Daoy (cell line): ENCODE measurements at places on chromosomes 5 and 9. TPM values are rescaled to one million over a fixed set of nuclear protein-coding genes. Genes with fewer than 3 reads are reported as not detected.

TAS2R1 gene
- total RNA-seq = not detected in 2 replicates

- DNase-seq = no peak
These were observed 516.1 kb downstream of the EFNA5 start for GRCh38 chr5:107154593-107154992.

DNA sequence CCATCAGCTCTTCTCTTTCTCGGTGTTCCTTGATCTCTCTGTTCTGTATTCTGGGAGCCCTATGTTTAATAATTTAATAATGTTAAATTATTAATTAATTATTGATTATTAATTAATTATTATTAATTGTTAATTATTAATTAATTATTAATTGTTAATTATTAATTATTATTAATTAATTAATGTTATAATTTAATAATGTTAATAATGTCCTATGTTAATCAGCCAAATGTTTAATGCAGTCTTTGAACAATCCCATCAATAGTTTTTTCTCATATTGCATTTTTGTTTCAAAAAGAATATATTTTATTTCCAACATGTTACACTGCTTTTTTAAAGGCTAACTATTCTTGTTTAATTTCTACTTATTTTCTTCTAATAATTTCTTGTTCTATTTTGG, 26.2 kb downstream of the MGAT1 start:
- DNase-seq = no peak

PAEP gene
- total RNA-seq = not detected in 2 replicates

OR1J2 gene
- not detected in 2 replicates for total RNA-seq

GRCh38 chr5:19619571-19619970, 368.4 kb downstream of the CDH18 start:
- no peak for DNase-seq

- peak; percentile 85 for DNase-seq
These were observed at the start of gene ENG for GRCh38 chr9:127854184-127854806. ENG (minus strand) TSS chr9:127854658; CDS start chr9:127854355, 303 bp downstream.

DNA sequence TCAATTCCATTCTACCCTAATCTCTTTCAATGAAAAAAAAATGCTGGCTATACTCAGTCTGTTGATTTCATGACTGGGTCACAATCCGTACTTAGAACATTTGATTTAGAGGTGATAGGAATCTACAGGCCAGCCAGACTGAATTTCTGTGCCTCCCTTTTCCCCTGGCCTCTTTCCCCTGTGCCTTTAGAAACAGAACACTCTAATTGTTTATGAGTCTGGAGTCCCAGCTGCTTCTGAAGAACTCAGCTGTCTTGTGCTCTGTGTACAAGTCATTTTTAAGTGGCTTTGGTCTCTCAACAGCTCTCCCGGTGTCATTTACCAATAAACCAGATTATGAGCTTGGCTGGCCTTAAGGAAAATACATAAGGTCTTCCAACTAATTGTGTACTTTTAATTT, 94.1 kb upstream of the ITGA2 start:
- no peak for DNase-seq
